ENCODE measurements at places on chromosomes 4 and X.

DNA sequence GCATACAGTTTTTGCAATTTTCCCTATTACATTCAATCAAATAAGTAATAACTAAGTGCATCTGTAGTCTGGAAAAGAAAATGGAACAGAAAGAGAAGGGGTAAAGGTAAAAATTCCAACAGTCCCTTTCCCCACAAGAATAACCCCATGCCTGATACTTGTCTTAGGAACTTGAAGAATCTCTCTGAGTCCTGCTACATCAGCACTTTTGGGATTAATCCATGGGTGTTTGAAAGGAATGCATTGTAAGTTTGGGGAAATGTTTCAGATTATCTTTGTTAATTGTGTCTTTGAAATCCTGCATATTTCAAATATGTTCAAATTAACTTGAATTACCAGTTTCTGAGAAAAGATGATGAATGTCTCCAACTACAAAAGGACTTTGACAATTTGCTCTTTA, 667.3 kb upstream of the PRKX start:
- DNase-seq: no peak

DNA sequence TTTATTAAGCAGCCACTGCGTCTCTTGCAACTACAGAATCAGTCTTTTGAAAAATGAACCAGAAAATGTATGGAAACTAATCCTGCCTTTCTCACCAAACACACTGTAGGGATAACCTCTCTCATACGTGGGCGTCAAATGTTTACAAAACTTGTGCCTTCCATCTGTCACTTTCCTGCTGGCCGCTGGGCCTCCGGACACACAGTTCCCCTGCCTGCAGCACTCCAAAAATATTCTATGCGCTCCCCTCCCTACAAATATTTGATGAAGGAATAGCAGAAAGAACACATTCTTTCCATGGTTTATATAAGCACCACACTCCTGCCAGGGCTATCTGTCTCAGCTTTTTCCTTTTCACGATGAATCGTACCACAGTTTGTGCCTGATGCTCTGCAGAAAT, 14.9 kb upstream of the CYTL1 start:
- no peak for DNase-seq

- DNase-seq: no peak
Observed at GRCh38 chr4:108619372-108620100, 840 bp upstream of the RPL34 start.

GRCh38 chr4:52200339-52200725, 149.2 kb downstream of the SPATA18 start:
- DNase-seq: no peak

DNA sequence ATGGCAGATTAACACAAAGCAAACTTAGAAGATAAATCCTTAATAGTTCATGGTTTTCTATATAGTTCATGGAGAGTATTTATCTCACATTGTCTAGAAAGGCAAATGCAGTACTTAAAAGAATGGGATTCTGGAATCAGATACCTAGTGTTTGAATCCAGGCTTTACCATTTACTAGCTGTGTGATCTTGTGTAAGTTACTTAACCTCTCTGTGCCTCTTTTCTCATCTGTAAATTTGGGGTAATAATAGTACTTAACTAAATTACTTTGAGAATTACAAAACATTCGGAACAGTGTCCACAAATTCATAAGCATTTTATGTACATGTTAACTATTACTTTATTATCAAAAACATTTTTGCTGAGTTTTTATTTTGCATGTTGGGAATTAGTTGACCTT, 15.8 kb downstream of the MAGEB1 start:
- DNase-seq: no peak

GRCh38 chrX:24506082-24506481, 41.0 kb downstream of the PDK3 start:
- no peak for DNase-seq

DNA sequence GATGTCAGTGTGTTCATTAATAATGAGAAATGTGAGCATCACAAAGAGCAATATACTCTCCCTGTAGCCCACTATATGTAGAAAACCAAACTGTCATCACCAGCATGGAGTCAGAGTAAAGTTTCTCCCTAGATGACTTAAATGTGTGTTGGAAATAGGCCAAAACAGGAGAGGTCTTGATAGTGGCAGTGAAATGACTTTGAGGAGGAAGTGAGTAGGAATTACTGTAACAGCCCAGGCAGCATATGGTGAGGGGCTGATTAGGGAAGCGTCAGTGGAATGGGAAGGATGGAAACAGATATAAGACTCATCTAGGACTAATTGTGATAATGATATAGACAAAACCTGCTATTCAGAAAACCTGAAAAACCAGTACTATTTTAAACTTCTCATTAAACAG, 83.9 kb downstream of the ATXN3L start:
- no peak for DNase-seq

DNA sequence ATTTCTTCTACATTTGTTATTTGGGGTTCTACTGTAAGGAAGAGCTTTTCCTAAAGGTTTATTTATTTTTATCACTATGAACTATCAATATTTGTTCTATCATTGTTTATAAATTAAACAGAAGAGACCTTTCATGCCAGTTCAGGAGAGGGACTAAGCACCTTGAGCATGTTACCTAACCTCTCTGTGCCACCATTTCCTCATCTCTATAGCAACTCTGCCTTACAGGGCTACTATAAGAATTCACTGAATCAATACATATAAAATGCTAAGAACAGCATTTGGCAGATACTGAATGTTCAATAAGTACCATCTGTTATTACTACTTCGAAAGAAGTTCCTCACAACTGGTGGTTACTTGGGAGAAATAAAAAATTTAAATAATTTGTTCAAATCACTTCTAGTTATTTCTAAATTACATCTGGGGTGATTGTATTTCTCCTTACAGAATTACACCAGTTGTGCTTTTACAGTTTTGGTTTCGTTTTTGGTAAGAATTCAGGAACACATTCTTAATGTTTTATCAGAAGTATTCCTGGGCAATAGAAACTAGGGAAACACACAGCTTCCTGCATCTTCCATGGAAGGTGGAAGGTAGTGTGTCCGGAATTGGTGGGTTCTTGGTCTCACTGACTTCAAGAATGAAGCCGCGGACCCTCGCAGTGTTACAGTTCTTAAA, 32.9 kb downstream of the EREG start:
- DNase-seq: no peak

- no peak for DNase-seq
Observed at GRCh38 chr4:26819478-26820095, 41.1 kb upstream of the STIM2 start.

GRCh38 chrX:13270360-13270759, 49.5 kb downstream of the ATXN3L start:
- DNase-seq: no peak

DNA sequence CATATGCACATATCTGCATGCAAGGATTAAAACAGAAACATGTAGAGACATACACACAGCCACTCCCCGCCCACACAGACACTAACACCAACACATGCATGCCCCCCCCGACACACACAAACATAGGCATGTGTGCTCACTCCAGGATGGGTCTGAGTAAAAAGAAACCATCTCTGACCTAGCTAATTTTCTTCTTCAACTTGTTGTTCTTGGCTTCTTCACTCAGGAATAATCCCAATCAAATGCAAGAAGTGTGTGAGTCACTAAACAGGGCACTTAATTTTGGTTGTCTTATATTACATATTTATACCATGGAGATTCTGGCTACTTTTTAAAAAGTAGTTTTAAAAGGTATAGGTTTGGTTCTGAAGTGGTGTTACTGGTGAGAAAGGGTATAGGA, 28.3 kb downstream of the ENOX2 start:
- DNase-seq: no peak

- no peak for DNase-seq
Observed at GRCh38 chr4:154312246-154312645, 179.4 kb downstream of the DCHS2 start.

DNA sequence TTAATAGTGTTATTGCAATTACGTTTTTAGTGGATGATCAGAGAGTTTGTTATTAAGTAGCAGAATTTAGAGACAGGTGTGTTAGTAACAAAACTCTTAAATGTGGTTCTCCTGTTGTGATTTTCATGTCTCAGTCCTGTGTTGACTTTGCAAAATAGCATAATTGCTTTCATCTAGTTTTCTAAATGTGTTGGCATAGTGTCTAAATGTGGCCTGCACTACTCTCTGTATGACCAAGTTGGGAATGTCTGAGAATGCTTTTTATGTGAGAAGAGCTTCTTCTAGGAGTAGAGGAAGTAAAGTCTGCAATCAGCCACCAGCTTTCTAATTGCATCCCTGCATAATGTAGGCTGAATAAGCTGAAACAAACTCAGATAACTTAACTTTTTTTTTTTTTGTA, 158.6 kb upstream of the FAT1 start:
- DNase-seq: no peak

- no peak for DNase-seq
Observed at GRCh38 chr4:18075823-18076433, 54.4 kb upstream of the LCORL start.

DNA sequence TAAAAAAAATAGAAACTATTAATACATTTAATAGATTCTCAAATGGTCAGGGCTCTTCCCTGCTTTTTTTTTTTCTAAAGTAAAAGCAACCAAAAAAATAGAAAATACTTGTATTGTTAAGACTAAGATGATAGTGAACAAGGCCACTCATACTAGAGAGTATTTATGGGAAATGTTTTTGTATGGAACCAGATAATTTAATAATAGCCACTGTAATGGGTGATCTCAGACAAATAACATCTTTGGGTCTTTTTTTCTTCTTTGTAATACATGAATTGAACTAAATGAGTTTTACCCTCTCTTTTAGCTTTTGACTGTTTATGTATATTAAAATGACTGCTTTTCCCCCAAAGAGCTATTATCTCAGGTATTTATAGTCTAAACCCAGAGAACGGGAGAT, 92.1 kb upstream of the ELOVL6 start:
- no peak for DNase-seq

DNA sequence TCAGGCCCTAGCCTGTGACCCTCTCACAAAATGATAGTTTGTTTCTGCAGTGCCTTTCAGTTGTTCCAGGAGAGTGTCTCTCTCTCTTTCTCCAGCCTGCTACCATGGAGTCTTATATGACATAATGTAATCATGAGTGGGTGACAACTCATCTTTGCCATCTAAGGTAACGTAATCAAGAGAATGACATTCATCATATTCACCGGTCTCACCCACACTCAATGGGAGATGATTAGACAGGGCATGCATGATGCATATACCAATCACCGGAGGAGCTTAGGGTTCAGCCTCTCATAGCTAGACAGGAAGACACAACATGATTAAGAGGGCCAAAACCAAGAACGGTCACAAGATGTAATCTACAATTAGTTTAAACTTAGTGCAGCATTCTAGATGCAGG, 97.1 kb upstream of the FAM9B start:
- DNase-seq: no peak

- peak; percentile 41 for DNase-seq
Observed at GRCh38 chr4:159446266-159446976, 343.5 kb downstream of the RAPGEF2 start.
